Activated CD4-positive, alpha-beta T cell treated with anti-CD3 and anti-CD28 coated beads for 1 hour (primary cell): ENCODE measurements at places on chromosomes 3 and 15.

DNA sequence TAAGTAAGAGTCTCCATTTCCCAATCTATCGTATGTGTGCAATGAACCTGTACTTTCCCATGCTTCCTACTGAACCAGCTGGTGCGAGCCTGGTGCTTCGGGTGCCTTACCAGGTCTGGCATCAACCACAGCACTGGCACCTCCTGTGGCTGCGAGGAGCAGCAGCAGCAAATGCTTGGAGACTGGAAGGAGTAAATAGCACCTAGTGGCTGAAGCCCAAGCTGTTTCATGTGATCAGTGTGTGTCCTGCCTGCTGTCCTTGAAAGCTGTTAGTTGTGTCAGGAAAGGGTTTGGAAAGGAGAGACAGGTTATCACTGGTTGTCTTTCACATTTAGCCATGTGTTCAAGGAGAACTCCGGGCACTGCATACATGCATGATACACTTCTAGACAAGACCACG is 31.8 kb downstream of the PCOLCE2 start:
- no peak for DNase-seq

GRCh38 chr15:59170295-59171066 is 36.2 kb upstream of the LDHAL6B start:
- DNase-seq: no peak

DNA sequence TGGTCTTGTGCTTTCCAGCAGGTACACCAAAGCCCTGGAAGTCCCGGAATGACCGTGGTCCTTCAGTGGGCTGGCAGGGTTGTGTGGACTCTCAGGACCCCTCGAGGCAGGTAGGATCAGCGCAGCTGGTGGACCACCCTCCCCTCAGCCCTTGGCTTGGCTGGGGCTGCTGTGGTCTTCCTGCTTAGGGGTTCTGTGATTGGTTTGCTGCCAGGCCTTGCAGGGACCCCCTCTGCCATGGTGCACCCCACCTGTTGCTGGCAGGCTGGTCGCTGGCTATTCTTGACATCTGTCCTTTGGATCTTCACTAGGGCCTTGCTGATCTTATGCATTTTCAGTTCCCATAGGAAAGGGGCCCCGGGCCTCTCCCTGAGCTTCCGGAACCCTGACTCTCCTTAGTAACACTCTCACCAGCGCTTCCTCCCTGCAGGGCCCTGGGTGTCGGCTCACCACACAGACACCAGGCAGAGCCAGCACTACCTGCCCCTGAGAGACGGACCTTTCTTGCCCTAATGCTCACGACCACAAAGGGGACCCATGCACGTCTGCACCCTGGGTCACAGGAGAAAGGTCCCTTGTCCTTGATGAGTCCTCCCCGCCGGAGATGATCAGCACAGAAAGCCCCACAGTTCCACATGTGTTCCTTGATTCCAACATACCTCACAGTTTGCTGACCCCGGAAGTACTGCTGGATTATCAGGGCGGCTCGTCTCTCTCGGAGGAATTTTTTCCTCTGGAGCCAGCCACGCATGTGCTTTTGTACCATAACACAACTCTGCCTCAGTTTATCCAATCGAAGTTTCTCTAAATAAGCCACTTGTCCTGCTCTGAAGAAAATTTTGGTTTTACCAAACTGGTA is 51.7 kb downstream of the MYO5C start:
- no peak for DNase-seq

DNA sequence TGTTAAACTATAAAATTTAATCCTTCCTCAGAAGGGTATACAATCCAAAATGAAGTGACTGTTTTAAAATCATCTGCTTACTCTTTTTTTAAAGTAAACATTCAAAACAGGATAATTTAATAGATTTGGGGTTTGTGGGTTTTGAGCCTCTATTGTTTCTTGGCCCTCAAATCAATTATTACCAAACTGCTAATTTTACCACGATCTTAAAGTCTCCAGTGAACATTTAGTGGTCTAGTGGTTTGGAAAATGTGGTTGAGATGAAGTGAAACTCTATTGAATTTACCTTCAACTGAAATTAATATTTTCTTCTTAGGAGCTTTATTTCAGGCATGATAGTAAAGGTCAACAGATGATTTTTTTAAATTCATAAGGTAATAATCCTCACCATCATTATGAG is 11.2 kb upstream of the ATP11B start:
- DNase-seq: no peak

GRCh38 chr3:86147119-86147518 is 843.8 kb downstream of the VGLL3 start:
- no peak for DNase-seq

GRCh38 chr3:177089110-177089509 is 108.2 kb downstream of the TBL1XR1 start:
- no peak for DNase-seq

DNA sequence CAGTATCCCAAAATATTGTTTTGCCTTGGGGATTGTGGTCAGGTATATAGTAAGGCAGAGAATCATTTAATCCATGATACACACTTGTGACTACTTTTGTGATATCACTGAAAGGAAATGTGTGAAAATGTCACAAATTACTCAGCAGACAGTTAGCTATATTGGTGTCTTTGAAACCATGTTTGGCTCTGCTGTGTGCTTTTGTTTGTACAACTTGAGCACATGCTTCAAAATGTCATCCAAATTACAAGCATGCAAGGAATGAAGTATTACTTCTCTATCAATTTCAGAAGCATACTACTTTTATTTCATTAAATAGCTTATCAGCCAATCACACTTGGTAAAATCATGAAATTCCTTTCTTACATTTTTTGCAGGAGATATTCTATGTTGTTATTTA is 619.0 kb upstream of the AGTR1 start:
- DNase-seq: no peak

- no peak for DNase-seq
Observed at GRCh38 chr3:113963879-113964278, 16.1 kb downstream of the ZDHHC23 start.

DNA sequence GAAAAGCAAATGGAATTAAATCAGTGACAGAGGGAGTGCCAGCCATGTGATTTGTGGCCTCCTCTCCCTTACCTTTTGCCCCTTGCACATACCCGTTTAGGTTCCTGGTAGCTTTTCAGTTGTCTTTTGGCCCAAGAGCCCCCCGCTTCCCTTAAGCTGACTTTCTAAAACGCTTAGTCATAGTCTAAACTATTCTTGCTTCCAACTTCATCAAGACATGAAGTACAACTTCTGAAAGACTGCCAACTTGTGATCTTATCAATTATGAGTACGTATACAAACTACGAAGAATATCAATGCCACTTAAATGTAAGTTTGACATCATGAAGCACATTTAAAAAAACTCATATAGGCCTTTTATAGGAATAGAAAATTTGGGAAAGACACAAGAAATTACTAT is 61.9 kb downstream of the EIF3J start:
- DNase-seq: no peak

GRCh38 chr3:77489216-77489615 is 449.3 kb downstream of the ROBO2 start:
- no peak for DNase-seq

- no peak for DNase-seq
Observed at GRCh38 chr3:45232521-45232920, 6.4 kb upstream of the TMEM158 start.

DNA sequence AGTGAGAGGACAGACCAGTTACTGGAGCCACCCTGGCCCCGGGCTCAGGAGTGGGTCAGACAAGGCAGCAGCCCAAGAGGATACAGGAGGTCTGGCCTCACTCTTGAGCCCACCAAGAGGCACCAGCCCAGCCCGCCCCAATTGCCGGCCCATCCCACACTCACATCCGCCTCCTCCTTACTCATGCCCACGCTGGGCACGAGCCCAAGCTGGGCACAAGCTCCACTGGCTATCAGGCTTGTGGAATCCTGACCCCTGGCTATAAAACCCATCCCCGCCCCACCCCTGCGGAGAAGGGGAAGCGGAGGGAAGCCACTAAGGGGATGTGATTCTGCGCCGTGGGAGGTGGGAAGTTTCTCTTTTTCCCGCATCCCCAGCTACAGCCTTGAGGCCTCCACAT is 25.9 kb downstream of the ADCY5 start:
- DNase-seq: no peak

- DNase-seq: no peak
Observed at GRCh38 chr3:162525771-162526170, 1029.2 kb downstream of the OTOL1 start.

DNA sequence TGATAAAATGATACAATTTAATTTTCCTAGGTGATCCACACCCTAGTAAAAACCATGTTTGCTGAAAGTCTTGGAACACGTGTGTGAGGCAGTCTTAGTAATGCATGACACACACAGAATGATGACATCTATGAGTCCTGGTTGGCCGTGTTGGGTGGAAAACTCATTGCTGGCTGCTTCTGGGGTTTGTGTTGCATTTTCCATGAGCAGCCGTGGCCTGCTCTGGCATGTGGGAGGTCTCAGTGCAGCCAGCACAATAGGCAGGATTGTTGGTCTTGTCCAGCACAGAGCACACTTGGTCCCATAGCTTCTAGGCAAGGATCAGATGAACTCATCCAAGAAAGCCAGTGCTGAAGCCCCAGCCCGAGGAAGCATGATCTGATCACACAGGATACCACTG is 172.8 kb upstream of the UBE3A start:
- DNase-seq: no peak

GRCh38 chr15:49152552-49153312 is 2.7 kb downstream of the COPS2 start:
- DNase-seq: no peak

- DNase-seq: no peak
Observed at GRCh38 chr15:52529341-52529924, 753 bp upstream of the MYO5A start.

DNA sequence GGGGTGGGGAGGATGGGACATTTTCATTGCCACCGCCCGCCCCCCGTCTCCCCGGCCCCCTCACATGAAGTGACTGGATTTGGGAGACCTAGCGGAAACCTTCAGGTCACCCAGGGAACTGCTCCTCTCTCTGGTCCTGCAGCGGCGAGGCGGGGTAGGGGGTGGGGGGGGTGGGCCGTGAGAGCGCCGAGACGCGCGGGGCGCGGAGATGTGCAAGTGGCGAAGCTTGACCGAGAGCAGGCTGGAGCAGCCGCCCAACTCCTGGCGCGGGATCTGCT is 712 bp upstream of the MME start:
- no peak for DNase-seq

- no peak for DNase-seq
Observed at GRCh38 chr15:89611317-89611716, 36.0 kb downstream of the TICRR start.

DNA sequence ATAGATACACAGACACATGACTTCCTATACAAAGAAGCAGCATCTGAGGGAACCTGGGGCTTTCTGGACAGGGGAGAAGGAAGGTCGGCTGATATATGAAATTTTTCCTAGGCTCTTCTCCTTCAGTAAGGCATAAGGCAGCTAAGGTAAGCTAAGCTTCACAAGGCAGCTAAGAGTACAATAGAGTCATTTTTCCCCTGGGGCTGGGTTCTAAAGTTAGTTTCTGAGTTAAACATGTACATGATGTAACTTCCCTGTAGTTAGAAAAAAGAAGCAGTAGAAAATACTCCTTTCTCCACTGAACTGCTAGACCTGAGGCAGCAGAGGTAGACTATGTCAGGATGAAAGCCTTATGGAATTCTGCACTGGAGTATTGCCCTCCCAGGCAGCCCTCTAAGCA is 109.6 kb downstream of the PLD1 start:
- no peak for DNase-seq

- DNase-seq: no peak
Observed at GRCh38 chr3:13451301-13451673, 28.8 kb upstream of the HDAC11 start.

- no peak for DNase-seq
Observed at GRCh38 chr15:98408231-98408630, 240.1 kb upstream of the IGF1R start.

- no peak for DNase-seq
Observed at GRCh38 chr15:100493213-100493612, 35.5 kb downstream of the CERS3 start.

DNA sequence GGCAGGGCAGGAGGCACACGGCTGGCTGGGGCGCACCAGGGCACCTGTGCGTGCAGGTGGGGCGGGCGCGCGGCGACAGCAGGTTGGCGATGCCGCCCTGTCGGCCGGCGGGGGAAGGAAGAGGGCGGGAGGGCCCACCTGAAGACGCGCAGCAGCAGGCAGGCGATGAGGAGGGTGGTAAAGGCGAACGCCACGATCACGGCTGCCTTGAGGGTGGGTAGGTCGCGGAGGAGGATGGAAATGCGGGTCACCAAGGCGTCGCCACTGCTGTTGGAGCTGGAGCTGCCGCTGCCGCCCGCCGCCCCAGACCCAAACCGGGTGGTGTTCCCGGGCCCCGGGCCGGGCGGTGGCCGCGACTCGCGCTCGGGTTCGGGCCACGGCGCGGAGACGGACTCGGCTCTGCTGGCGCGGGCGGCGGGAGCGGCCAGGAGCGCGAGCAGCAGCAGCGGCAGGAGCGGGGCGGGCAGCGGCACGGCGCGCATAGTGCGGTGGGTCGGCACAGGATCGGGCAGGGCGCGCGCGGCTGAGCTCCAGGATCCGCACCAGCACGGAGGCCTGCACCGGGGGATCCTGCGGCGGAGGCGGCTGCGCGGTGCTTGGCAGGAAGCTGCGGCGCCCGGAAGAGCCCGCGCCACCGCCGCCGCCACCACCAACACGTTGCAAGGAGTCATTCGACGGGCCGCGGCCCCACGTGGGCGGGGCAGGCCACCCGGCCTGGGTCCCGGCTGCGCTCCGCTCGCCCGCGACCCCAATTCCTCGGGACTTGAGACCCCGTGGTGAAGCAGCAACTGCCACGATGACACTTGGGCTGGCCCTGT is at the start of gene FAM174B:
TSS of gene FAM174B (minus strand) at position 598 of the 818 bp plus-strand sequence.
- DNase-seq: peak; percentile 19

GRCh38 chr15:89875741-89876140 is 18.1 kb downstream of the AP3S2 start:
- no peak for DNase-seq

DNA sequence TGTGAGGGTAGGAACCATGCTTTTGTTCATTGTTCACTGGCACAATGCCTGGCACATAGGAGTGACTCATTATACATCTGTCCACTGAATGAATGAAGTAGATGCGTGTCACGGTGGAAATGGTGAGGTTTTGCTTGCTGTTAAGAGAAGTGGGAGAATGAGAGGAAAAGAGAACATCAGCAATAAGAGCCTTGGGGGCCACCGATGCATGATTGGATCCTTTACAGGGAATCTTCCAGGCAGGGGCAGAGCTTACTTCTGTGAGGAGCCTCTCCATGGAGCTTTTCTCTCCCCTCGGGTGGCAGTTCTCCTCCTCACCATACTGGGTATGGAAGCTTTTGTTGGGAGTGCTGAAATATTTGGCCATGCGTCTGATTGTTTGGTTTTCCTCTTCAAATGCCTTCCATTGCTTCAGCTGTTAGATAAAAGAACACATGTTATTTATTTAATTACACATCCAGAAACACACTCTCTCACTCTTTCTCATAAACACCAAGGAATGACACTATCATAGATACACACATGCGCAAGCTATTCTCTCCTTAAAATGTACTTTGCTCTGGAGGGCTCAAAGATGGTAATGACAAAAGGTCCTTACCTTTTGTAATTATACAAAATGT is 78.9 kb upstream of the GSK3B start:
- no peak for DNase-seq

DNA sequence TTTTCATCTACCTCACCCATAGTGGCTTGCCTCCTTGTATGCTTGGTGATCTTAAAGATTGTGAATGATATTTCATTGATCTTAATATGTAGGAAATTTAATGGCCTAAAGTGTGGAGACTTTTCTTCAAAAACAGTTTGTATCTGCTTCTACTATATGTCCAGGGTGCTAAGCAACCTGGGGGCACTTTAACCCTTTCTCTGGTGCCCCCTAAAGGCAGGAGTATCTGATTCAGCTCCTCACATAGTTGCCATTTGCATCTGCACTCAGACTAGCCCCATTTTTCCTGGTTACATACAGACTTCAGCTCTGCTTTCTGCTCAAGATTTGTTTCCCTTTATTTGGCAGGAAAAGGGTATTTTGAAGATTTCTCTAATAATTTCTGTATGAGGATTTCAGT is 5.2 kb upstream of the PFN2 start:
- DNase-seq: no peak
